ENCODE measurements at places on chromosomes 16 and 17.

DNA sequence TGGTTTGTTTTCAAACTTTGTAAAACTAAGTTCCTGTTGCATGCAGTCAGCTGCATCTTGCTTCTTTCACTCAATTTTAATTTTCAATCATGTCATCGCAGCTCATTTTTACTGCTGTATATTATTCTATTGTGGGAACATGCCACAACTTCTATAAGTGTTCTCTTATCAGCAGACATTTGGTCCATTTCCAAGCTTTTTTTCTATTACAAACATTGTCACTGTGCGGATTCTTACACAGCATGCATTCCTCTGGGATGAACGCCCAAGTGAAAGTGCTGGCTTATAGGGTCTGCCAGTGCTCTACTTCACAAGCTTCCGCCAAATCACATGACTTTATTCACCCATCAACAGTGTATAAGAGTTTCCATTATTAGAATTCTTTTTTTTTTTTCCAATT is 22.7 kb downstream of the GINS3 start:
- DNase-seq: no peak

GRCh38 chr16:56353054-56353921 is 72.1 kb downstream of the AMFR start:
- no peak for DNase-seq

- peak; percentile 54 for DNase-seq
Measured at GRCh38 chr16:84970447-84971127, 40.7 kb downstream of the ZDHHC7 start.

GRCh38 chr17:54426296-54426886 is 474.3 kb upstream of the TOM1L1 start:
- no peak for DNase-seq

DNA sequence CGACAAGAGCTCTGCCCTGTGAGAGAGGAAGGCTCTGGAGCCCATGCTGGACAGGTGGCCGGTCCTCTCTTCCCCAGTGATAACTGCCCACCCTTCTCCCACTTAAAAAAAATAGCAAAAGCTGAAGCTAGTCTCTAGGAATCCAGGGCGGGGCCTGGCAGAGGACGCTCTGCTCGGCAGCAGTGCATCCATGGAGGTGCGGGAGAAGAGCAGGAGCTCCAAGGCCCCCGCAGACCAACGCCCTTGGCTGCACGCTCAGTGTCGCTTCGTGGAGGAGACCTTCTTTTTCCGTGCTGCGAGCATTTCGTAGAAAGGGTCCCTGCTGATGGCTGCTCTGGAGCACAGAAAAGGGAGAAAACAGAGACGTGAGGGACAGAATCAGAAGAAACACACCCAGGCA is 98.6 kb upstream of the DNAH17 start:
- DNase-seq: no peak

GRCh38 chr16:89268987-89269735 is 51.7 kb downstream of the ZNF778 start:
- DNase-seq: no peak

DNA sequence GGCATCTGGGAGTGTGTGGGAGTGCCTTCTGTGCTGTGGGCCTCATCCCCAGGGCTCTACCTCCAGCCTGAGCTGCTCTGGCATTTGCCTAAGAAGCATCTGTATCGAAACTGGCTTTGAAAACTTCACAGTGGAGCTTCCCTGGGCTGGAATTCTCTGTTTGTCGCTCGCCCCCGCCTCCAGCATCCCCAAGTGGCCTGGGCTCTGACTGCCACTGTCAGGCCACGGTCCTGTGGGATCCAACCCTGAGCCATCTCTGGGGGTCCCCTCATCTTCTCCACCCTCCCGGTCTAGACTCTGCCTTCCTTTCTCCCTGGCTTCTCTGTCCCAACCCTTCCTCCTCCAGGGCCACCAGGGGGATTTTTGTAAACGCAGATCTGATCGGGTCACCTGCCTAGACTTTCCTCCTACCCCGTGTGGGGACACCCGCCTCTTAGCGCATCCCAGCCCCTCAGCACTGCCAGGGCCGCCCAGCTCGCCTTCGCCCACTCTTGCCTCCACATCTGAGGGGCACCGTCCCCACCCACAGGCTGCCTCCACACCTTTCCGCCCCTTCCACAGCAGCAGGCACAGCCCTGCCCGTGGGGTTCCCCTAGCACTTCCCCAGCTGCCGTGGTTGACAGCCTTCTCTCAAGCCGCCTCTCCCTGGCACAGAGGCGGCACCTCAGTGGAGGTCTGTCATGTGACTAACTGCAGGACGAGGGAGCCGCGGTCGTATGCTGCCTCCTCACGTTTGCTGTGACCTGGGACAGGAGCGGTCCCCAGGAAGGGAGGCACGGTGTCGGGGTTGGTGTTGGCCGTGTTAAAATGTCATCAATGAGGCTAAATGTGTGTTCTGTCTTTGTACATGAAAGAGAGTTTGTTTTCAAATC is 12.0 kb downstream of the TBC1D24 start:
- peak; percentile 51 for DNase-seq

GRCh38 chr17:29956225-29956624 is 14.8 kb downstream of the EFCAB5 start:
- no peak for DNase-seq

- no peak for DNase-seq
Measured at GRCh38 chr16:12366313-12366712, 389.8 kb downstream of the SNX29 start.

- DNase-seq: no peak
Measured at GRCh38 chr17:60416368-60416925, 5.8 kb upstream of the CHCT1 start.

GRCh38 chr16:1485847-1486496 is 2.8 kb downstream of the PTX4 start:
- no peak for DNase-seq

DNA sequence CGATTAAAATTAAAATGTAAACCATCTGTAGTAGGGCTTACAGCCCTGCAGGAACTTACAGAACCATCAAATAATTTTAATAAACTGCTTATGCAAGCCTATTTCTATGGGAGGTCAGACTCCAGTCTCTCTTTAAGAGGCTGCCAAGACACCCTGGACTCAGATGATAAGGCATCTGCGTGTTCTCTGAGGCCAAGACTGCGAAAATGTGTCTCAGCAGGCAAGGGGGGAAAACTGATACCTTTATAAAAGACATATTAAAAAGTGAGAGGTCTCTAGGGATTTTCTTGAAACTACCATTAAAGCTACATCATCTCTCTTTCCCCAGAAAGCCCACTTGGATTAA is 32.2 kb downstream of the MPHOSPH6 start:
- DNase-seq: no peak

DNA sequence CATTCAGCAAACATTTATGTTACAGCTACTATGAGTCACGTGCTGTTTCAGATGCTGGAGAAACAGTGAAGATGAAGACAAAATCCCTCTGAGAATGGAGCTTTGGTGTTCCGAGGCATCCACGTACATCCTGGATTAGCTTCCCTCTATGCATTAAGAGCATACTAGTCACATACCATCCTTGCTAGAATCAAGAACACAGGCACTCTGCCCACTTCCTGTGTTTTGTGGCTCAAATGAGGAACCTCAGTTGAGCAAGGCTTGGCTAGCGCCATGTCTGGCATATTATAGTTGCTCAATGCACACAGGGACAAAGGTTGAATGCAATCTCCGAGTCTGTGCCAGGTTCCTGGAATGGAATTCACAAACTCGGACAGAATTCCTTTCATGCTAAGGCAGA is 297.5 kb downstream of the XYLT1 start:
- DNase-seq: no peak

DNA sequence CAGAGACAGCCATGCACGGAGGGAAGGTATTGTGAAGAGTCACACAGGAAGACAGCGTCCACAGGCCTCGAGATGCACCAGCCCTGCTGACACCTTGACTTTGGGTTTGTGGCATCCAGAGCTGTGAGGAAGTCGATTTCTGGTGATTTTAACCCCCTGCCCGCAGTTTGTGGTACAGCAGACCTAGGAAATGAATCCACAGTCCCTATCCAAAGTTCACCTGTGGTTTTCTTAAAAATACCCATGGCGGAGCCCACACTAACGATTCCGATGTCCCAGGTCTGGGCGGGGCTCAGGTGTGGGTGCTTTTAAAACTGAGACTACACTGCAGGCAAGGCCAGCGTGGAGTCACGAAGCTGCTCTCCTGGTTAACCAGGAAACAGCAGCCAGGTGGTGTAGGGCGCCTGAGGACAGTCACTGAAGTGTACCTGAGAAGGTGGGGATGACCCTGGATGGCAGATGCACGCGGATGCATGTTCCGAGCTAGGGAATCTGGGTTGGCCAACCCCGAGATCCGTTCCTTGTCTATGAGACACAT is 14.4 kb upstream of the MEAK7 start:
- DNase-seq: peak; percentile 27

DNA sequence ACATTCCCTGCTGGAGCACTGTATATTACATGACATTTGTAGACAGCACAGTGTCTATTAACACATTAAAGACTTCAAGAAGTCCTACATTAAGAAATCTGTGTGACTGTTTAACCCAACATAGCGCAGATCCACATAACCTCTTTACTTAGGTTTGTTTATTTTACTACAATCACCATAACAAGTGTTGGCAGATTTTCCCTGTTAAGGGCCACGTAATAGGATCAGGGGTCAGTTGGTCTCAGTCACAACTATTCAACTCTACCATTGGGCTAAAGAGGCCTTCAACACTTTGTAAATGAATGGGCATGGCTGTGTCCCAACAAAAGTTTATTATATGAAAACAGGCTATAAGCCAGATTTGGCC is 51.3 kb upstream of the ADORA2B start:
- DNase-seq: no peak

DNA sequence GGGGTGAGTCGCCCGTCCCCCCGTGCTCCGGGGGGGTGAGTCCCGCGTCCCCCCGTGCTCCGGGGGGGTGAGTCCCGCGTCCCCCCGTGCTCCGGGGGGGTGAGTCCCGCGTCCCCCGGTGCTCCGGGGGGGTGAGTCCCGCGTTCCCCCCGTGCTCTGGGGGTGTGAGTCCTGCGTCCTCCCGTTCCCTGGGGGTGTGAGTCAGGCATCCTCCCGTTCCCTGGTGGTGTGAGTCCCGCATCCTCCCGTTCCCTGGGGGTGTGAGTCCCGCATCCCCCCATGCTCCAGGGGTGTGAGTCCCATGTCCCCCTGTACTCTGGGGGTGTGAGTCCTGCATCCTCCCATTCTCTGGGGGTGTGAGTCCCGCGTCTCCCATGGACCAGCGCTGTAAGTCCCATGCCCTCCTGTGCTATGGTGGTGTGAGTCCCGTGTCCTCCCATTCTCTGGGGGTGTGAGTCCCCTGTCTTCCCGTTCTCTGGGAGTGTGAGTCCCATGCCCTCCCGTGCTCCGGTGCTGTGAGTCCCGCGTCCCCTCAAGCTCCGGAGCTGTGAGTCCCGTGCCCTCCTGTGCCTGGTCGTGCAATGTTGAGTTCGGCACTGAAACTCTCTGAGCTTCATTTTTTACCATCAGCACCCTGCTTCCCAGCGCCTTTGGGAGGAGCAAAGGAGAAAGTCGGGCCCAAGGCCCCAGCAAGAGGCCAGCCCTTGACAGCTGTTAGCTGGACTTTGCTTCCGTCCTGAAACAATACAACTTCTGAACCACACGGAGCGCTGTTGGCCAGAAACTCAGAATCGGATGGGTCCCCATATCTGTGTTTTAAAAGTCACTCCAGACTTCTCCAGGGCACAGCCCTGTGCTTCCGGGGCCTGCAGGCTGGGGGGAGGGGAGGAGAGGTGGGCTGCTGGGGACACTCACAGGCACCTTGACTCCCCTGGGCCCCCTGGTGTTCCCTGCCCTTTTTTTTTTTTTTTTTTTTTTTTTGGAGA is 11.5 kb upstream of the ZC3H18 start:
- no peak for DNase-seq

DNA sequence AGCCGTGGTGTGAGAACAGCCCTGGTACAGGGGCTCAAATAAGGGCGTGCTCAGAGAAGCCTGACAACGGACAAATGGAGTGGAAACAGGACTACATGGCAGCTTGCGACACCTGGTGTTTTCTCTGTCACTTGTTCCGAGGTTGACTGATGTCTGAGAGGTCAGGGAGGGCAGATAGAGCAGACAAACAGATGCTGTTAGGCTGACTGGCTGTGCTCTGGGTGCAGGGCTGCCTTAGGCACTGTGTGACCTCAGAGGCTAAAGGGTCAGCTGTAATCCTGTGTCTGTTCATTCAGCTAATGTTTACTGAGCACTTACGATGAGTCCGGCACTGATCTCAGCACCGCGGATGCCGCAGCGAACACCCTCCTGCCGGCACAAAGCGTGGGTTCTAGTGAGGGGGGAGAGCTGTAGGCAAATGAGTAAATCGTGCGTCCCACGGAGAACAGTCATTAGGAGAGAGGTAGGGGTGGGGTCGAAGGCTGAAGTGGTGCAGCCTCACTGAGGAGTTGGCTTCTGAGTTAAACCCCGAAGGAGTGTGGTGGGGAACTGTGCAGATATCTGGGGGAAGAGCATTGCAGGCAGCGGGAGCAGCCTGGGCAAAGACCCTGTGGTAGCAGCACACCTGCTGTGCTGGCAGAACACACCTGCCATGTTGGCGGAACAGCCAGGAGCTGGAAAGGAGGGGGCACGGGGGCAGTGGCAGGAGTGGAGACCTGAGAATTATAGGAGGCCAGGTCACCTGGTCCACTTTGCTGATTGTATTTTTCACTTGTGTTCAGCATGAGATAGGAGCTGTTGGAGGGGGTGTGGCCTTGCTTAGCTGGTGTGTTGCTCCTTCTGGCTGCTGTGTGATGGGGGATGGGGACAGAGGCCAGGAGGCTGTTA is 35.0 kb downstream of the GPT2 start:
- DNase-seq: no peak

DNA sequence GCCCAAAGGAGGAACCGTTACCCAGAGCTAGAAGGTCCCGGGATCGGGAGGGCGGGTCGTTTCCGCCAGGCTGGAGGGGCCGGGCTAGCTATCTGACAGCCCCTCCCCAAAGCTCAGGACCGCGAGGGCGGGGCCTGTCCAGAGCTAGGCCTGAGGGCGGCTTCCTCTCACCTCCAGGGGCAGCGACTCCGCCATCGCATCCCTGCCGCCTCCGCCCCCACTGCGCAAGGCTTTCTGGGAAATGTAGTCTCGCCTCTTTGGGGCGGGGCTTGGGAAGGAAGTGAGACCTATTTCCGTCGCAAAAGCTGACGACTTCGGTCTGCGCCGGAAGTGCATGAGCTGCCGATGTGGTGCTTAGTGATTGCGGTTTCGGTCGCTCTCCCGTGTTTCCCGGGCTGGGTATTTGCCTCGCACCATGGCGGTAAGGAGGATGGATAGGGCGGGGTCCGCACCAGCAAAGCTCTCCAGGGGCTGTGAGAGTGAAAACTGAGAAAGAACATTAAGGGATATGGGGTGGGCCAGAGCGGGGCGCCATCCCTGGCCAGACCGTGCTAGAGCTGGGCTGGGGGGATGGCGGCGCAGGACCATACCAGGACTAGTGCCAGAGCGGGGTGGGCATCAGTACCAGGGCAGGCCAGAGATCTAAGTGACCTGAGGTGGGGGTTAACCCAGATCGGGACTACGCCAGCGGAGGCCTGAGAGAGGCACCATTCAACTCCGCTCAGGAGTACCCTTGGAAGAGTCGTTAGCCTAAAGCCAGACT is at the start of gene TMEM208:
TMEM208 (plus strand) TSS at position 327 of the 763 bp plus-strand sequence; CDS start at position 416, 89 bp downstream.
- peak; percentile 95 for DNase-seq

Measured in stimulated activated CD8-positive, alpha-beta memory T cell treated with anti-CD3 and anti-CD28 coated beads, Interleukin-2, amount 100 ng/mL, for 1 hour (primary cell).